Spleen (tissue), 13 donors: ENCODE measurements at places on chromosomes 12 and 14.

- peak; percentile 17 for DNase-seq
Measured at GRCh38 chr12:108886873-108887629, 7.2 kb downstream of the DAO start.

- no peak for DNase-seq
Measured at GRCh38 chr12:64745980-64746379, 13.2 kb downstream of the GNS start.

DNA sequence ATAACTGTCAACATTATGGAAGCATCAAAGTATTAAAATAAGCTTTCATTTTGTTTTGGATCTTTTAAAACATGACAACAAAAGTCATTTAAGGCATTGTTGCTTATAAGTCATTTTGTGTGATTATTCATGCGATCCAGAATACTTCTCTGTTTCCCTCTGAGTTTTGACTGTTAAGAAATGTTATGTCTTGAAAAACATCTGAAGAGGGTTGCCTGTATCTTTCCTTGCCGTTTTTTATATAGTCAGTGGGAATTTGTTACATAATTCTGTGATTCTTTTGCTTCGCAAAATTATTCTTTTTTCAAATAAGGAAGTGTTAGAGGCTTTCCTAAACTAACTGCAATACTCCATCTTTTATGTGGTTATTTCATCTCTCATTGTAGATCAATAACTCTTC is 78.7 kb downstream of the SAMD4A start:
- DNase-seq: no peak

GRCh38 chr14:99257673-99258221 is 14.2 kb downstream of the BCL11B start:
- DNase-seq: peak; percentile 72

GRCh38 chr12:2267703-2268470 is 215.1 kb downstream of the CACNA1C start:
- no peak for DNase-seq

GRCh38 chr12:10554756-10555481 is 49.2 kb downstream of the EIF2S3B start:
- DNase-seq: no peak

DNA sequence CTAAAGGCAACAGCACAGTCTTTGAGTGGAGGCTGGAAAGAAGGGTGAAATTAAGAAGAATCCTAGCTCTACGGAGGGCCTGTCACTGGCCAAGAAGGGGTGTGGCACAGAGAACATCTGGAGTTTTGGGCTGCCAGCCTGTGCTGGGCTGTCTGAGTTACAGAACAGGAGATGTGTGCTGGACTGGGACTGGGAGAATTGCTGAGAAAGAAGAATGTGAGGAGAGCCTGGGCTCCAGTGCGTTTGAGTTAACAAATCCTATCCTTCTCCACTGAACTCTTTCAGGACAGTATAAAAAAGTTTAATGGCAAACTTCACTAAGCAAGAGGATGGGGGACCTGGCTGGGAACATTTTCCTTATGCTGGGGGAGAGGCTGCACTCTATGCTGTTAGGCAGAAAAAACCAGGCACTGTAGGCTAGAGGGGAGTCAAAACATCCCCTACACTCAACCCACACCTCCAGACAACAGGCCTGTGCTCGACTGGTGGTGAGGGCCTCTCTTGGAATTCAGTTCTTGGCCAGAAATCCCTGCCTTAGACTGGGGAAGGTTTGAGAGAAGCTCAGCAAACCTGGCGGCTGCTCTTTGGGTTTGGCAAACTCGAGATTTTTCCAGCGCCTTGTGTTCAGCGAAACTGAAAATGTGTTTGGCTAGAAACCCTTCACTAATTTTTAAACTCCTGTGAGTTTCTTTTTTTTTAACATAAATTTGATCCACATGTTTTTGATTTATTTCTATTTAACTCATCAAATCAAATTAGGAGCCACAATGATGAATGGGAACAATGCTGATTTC is 217.3 kb downstream of the MON2 start:
- no peak for DNase-seq

GRCh38 chr14:90405101-90405500 is 8.3 kb downstream of the CALM1 start:
- no peak for DNase-seq

DNA sequence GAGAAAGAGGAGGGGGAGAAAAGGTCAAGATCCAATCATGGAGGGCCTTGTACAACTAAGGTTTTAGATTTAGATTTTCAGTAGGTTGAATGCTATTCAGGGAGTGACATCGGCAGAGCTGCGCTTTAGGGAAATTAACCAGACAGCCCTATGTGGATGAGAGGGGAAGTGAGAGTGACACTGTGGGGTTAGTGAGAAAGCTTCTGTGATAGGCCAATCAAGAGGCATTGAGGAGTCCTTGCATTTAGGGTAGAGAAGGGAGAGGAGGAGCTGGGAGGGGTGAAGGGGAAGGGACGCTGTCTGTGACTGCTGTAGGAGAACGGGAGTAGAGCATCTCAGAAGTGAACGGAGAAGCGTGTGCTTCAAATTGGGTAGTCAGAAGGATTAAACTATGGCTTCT is 3.4 kb downstream of the HSD17B6 start:
- no peak for DNase-seq

- peak; percentile 70 for DNase-seq
Measured at GRCh38 chr12:6323995-6324711, 13.7 kb downstream of the PLEKHG6 start.
